ENCODE measurements at places on chromosomes 7 and 10.

DNA sequence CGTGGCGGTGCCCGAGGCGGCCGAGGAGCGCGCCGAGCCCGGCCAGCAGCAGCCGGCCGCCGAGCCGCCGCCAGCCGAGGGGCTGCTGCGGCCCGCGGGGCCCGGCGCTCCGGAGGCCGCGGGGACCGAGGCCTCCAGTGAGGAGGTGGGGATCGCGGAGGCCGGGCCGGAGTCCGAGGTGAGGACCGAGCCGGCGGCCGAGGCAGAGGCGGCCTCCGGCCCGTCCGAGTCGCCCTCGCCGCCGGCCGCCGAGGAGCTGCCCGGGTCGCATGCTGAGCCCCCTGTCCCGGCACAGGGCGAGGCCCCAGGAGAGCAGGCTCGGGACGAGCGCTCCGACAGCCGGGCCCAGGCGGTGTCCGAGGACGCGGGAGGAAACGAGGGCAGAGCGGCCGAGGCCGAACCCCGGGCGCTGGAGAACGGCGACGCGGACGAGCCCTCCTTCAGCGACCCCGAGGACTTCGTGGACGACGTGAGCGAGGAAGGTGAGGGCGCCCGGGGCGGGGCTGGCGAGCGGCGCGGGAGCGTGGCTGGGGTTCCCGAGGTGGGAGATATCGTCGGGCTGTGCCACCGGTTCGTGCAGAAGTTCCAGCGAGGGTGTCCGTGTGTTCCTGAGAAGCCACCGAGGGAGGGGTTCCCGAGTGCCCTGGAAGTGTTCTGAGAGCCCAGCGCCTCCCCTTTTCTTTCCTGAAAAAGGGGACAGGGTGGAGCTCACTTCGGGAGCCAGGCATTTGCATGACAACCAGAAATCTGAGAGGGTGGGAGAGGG lies 495 bp downstream of the EIF3B start:
- peaks cover 18% of the 10 kb centered on the region for H3K4me1 ChIP-seq
- H3K36me3 ChIP-seq = peaks cover 20% of the 10 kb centered on the region
- H3K27me3 ChIP-seq = no peaks in the 10 kb centered on the region
- peak; percentile 52 for DNase-seq
- H3K27ac ChIP-seq = peak overlapping the region; percentile 97

DNA sequence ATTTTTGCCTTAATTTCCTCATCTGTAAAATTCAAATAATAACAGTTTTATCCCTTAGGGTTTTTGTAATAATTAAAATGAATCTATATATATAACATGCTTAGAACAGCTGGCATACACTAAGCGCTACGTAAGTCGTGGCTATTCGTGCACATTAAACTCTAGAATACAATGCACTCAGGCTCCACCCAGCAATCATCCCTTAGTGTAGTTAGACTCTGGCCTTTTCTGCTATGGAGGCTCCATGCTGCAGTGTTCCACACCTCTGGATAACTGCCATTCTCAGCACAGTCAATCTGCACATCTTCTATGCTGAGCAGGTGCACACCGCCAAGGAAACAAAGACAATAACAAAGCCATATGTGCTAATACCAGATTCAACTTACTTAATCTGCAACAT lies 92.9 kb downstream of the IPMK start:
- no peaks in the 10 kb centered on the region for H3K4me1 ChIP-seq
- H3K27me3 ChIP-seq = peaks cover 17% of the 10 kb centered on the region
- H3K27ac ChIP-seq = no peak overlapping the region
- no peak overlapping the region for H3K4me3 ChIP-seq
- no peaks in the 10 kb centered on the region for H3K36me3 ChIP-seq
- no peak for DNase-seq

GRCh38 chr7:901388-902154 lies 25.2 kb downstream of the GET4 start:
- no peak overlapping the region for H3K4me3 ChIP-seq
- H3K27ac ChIP-seq = no peak overlapping the region
- H3K36me3 ChIP-seq = no peaks in the 10 kb centered on the region
- peak; percentile 81 for DNase-seq
- peaks cover 6% of the 10 kb centered on the region for H3K4me1 ChIP-seq

DNA sequence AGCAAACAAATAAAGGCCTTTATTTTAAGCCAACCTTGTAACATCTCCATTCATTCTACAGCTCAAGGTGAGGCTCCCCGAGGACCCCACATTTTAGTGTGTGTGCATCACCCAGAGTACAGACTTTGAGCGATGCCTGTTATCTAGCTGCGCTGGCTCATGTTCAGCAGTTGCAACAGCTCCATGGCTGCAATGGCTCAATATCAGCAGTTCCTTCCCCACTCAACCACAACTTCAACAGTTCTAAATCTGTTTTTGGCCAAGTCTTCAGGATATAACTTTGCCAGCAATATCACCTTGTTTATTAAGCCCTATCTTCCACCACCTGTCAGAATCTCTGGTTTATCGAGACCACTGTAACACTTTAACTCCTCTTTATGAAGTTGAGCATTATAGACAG lies 95.8 kb downstream of the WNT2 start:
- H3K4me3 ChIP-seq = no peak overlapping the region
- H3K36me3 ChIP-seq = peaks cover 7% of the 10 kb centered on the region
- H3K27ac ChIP-seq = no peak overlapping the region
- no peaks in the 10 kb centered on the region for H3K27me3 ChIP-seq
- DNase-seq = peak; percentile 36

DNA sequence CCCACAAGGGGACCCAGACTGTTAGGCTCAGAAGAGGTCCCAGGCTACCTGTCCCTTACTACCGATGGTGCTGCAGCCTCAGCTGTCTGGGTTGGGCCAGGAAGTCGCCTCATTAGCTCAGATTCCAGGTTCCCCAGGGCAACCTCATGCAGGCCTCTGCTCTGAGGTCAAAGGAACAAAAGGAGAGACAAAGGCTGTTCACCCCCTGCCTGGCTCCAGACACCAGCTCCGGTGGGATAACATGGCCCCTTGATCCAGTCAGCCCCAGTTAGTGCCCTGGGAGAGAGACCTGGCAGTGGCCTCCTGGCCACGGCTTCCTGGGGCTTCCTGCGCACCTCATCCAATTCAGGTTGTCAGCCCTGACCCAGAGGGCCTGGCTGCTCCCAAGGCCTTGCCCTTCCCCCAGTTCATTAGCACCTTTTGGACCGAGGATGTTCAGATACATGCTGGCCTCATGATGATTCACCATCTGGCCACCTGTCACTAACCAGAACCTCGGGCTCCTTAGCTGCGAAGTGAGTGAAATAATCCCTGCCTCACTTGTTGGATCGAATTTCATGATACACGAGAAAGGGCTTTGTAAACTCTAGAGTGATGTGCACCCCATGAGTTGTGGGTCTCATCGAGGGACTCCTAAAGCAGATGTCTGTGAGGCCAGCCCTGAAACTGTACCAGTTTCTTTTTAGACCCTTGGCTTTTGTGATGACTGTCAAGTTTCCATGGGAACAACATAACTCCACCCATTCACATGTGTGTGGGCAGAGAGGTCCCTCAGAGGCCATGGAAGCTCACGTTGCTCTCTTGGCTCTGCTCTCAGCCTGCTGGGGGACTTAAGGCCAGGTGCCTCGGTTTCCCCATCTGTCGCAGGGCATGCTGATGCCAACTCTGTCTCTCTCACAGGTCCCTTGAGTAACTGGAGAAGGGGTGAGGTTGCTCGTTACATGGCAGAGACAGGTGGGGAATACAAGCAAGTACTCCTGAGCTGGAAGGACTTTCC lies 79.5 kb upstream of the PCBD1 start:
- no peak overlapping the region for H3K4me3 ChIP-seq
- H3K4me1 ChIP-seq = no peaks in the 10 kb centered on the region
- no peaks in the 10 kb centered on the region for H3K36me3 ChIP-seq
- peak; percentile 19 for DNase-seq

- H3K36me3 ChIP-seq = no peaks in the 10 kb centered on the region
- DNase-seq = no peak
- H3K4me3 ChIP-seq = no peak overlapping the region
- H3K27me3 ChIP-seq = no peaks in the 10 kb centered on the region
- no peaks in the 10 kb centered on the region for H3K4me1 ChIP-seq
Observed at GRCh38 chr7:158097453-158098124, 490.0 kb downstream of the PTPRN2 start.

GRCh38 chr7:1948887-1949680 lies 279.0 kb downstream of the ELFN1 start:
- no peaks in the 10 kb centered on the region for H3K36me3 ChIP-seq
- H3K27me3 ChIP-seq = no peaks in the 10 kb centered on the region
- H3K4me1 ChIP-seq = no peaks in the 10 kb centered on the region
- H3K4me3 ChIP-seq = no peak overlapping the region
- DNase-seq = no peak
- H3K27ac ChIP-seq = no peak overlapping the region
